Stimulated activated effector memory CD8-positive, alpha-beta T cell treated with anti-CD3 and anti-CD28 coated beads, Interleukin-12 subunit alpha, Interleukin-12 subunit beta, amount 100 ng/mL, for 72 hours (primary cell): ENCODE measurements at places on chromosomes 3 and 15.

DNA sequence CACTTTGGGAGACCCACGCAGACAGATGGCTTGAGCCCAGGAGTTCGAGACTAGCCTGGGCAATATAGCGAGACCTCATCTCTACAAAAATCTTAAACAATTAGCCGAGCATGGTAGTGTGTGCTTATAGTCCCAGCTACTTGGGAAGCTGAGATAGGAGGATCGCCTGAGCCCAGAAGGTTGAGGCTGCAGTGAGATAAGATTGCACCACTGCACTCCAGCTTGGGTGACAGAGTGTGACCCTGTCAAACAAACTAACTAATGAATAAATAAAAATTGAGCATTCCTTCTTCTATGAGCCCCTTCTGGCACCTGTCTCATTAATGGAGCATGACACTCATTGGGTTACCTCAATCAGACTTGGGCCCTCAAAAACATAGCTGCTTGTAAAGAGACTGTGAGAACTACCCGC is 7.5 kb downstream of the ZDHHC3 start:
- no peak for DNase-seq

DNA sequence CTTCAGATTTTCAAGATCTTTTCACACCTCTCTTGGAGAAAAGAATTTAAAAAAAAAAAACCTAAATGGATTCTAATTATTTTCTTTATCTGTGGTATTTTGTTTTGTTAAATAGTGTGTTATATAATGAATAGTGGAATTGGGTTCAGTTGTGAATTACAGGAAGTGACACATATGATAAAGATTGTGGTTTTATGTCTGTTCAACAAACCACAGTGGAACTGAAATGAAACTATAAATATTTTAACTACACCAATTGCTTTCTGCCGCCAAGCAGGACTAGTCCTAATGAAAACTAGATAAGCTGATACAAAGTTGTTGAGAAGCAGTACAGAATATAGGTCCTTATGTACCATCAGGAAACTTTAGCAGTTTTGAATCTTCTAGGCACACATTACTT is 121.6 kb downstream of the UBE2E2 start:
- DNase-seq, result no peak

DNA sequence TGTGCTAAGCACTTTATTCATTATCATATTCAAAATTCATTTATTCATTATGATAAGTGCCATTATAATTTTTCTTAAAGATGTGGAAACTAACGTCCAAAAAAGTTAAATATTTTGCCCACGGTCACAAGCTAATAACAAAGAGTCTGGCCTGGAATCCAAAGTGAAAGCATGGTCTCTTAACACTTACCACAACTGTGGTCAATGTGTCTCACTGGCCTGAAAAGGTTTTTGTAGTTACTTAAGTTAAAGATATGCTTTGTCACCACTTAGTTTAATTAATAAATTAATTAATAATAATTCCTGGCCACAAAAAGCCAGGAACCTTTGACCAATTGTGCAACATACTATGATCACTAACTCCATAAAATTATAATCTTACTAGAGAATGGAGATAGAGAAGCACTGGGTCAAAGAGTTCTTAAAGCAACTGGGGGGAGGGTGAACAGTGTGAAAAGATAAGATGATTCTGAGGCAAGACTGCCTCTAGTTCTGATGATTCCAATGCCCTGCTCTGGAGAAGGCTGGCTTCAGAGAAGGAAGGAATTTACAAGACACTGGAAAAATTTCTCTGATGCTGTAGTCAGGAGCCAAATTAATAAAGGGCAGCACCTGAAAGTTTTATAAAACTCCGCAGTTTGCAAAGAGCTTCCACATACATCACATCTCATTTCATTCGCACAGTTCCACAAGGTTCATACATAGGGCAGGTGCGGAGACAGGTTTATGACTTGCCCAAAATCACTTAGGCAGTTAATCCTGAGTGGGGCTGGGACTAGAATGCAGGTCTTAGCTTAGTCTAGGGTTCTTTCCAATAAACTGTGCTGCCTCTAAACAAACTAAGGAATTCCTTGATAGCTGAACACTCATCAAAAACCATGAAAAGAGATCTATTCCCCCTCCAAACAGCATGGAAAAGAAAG is 32.5 kb downstream of the NPTN start:
- no peak for DNase-seq

DNA sequence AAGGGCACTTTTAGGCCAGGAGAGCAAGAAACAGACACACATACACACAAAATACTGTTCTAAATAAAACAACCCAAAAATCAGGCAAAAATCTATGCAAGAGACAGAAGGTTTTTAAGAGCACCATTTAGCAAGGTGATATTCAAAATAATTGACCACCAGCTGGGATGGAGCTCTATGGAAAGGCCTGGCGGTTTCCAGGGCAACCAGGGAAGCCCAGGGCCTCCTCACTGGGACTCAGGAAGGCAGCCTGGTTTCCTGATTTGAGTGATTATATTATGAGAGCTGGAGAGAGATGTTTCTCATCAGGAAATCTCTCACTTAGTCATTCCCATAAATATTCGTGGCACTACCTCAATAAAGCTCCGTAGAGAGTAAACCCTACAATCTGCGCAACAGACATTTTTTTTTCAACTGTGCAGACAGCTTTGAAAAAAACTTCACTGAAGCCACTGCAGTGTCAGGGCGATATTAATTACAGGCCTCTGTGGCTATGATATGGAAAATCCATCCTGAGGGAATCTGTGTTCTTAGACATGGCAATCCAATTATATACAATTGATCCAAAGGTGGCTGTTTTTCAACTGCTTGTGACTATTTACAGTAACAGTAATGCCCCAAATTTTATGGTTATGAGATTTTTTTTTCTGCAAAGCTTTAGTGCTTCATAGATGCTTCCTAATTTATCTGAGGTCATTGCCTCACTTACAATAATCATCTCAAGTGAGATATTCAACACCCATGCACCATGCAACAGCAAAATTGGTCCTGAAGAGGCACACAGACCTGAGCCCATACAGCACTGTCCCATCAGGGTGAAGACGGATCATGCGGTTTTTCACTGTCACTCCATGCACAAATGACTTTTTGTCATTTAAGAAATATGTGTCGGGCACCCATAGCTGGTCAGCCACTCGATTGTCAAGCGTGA is 152.1 kb downstream of the GABRB3 start:
- no peak for DNase-seq

- no peak for DNase-seq
These were observed 433.5 kb upstream of the PPP2R3A start for GRCh38 chr3:135532021-135532420.

GRCh38 chr15:91706322-91707032 is 147.0 kb upstream of the SLCO3A1 start:
- peak; percentile 85 for DNase-seq
